NCI-H1417 treated with DMSO at 0.1 percent for 48 hours (cell line): ENCODE measurements at places on chromosomes 12 and 14.

- DNase-seq, result no peak
Measured at GRCh38 chr14:20684662-20685456, 499 bp downstream of the RNASE4 start.

DNA sequence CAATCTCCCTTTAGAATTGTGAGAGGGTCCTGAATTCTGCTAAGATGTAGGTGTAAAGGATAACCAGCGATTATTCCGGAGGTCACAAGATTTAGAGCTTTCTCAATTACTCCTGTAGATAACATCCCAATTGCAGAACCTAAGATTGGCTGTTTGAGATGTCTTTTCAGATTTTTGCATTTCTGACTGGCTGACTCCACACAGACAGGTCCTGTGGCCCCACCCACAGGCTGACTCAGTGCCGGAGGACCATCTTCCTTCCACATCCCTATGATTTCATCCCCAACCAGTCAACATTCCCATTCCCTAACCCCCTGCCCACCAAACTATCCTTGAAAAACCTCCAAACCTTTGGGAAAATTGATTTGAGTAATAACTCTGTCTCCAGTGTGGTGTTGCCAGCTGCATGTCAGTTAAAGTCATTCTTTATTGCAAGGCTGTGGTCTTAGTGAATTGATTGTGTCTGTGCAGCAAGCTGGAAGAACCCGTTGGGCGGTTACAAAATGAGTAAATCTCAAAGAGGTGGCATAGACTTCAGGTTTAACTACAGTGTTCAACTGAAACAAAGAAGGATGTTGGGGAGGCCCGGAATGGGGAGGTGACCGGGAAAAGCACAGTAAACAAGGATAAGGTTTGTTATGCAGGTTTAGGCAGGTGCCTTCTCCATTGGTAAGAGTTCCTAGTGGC, 10.6 kb downstream of the FNTB start:
- no peak for DNase-seq

- DNase-seq, result no peak
Measured at GRCh38 chr12:120674097-120674636, 12.8 kb upstream of the MLEC start.

DNA sequence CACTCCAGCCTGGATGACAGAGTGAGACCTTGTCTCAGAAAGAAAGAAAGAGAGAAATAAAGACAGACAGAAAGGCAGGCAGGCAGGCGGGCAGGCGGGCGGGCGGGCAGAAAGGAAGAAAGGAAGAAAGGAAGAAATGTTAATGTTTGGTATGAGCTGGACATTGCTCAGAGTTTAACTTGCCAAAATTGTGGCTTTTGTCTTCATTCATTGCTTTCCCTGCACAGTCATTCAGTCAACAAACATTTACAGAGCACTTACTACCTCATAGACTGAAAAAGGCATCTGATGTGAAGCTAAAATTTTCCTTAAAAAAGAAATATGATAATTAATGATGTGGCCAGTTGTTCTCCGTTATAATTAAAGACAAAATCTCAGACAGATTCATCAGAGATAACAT, 247.1 kb downstream of the SPTSSA start:
- no peak for DNase-seq

DNA sequence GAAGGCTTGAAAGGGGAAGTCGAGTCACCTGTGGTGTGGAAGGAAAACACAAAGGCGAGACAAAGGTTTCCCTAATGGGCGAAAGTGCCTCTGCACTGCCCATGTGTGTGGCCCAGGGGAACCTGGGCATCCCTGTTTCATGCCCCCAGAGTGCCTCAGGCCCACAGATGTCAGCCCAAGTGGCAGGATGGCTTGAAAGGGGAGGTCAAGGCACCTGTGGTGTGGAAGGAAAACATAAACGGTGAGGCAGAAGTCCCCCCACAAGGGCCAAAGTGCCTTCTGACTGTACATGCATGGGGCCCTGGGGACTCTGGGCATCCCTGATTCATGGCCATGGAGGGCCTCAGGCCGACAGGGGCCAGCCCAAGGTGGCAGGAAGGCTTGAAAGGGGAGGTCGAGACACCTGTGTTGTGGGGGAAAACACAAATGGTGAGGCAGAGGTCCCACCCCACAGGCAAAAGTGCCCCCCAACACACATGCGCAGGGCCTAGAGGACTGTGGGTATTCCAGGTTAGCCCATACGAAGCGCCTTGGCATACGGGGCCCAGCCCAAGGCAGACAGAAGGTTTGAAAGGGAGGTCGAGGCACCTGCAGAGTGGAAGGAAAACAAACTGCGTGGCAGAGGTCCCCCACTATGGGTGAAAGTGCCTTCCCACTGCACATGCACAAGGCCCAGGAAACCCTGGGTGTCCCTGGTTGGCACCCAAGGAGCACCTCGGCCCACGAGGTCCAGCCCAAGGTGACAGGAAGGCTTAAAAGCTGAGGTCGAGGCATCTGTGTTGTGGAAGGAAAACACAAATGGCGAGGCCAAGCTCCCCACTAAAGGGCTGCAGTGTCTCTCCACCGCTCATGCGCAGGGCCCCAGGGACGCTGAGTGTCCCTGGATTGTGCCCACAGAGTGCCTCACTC, 382.3 kb downstream of the ALG10 start:
- DNase-seq, result no peak

- no peak for DNase-seq
Measured at GRCh38 chr12:48414021-48414420, 58.3 kb upstream of the ANP32D start.

DNA sequence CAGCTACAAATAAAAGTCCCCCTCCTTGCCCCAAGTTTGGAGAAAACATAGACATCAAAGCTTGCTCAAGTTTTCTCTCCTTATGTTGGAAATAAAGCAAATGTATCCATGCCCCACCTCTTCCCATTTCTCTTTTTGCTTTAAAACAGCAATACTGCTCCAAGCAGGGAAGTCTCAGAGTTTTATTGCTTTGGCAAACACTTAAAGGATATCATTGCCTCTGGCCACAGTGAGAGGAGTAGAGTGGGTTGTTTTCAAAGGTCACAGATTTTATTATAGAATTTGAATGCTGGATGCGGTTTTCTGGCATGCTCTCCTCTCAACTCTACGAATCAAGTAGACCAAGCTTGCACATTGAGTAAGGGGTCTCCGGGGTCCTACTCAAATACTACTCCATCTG, 149.7 kb downstream of the TTC7B start:
- DNase-seq, result no peak

DNA sequence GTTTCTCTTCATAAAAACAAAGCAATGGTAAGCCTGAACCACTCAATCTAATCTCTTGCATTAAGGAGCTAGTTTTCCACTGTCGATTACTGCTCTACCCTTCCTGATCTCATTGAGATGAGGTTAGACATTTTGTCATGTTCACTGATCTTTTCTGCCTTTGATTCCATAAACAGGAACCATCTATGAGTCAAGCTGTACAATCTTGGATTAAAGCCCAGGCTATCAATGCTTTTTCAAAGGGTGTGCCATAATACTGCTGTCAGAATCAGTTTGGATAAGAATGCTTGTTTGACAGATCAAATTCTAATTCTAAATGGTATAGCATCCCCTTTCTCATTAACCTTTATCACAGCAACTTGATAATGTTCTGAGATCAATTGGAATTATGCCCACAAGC, 16.1 kb downstream of the GRIP1 start:
- DNase-seq, result no peak

DNA sequence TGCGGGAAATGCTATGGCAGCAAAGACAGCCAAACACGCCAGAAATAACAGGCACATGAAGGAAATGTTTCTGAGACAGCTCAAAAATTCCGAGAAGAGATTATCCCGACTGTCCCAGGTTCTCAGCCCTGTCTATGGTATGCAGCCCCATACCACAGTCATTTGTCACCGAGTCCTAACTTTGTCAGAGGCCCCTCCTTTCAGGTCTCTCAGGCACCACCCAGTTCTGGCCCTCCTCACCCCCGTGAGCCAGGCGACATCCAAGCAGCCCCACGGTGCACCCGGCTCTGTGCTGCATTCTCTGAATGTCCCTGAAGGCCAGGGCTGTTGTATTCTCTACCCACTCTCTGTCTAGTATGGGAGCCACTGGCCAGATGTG, 24.0 kb downstream of the SSH1 start:
- DNase-seq, result no peak

DNA sequence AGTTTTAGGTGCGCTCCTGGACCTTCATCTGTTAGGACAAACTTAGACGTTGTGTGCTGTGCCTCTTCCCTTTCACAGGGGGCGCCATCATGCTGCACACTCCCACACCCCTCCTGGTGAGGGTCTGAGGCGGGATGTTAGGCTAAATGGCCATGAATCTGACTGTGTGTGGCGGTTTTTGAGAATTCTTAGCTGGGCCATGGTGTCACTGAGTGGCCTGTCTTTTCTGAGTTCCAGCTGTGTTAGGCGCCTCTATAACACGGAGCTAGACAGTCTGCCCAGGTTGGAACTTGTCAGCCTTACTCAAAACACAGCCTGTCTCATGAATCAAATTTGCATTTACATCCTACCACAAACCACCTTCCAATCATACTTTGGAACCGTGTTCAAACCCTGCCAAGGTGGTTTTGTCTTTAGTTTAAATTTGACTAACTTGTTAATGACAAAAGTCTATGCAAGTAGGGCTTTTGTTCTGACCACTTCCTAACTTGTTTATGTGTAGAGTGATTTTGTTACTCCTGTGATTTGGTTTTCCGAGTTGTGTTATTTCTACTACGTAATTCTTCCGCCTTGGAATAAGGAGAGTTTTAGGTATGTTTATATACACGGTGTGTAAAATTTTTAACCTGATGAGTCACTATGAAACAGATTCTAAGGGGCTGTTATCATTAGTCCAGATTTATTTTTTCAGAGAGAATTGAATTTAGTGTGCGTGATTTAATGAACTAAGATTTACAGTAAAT, 19.6 kb downstream of the ACVR1B start:
- no peak for DNase-seq

- no peak for DNase-seq
Measured at GRCh38 chr12:93174048-93174447, 203.7 kb upstream of the NUDT4 start.

GRCh38 chr12:9971181-9971580, at the start of gene CLEC12A:
Gene CLEC12A, plus strand, starts transcription at chr12:9971409. Its CDS starts 188 bp downstream, at chr12:9971597.
- DNase-seq, result no peak

DNA sequence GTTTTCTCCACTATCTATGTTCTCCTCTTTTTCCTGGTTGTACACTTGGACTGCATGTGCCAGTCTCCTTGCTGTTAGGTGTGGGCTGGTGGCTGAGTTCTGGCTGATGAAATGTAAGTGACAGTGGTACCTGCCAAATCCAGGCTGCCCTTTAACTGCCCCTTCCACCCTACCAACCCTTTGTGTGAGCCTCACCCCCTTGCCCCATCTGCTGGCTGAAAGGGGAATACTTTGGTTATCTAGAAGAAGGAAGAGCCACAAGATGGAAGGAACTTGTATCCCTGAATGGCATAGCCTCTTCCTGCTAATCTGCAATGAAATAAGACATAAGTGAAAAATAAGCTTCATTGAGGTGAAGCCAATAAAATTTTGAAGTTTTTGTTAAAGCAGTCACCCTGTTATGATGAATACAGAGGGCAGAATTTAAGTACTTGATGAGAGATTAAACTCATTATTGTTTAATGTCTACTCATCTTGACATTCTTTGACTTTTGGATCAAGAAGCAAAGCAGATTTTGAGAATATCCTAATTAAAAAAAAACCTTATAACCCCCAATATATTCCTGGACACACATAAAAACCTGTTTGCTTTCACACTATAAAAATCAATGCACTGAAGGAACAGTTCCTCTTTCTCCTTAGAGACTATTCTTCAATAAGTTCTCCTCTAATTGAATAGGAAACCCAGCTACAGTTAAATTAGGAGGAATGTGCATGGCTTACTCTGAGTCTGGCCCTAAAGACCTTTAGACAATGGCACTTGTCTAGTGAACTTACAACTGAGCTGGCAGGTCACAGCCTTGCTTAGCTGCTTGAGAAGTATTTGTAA, 262.6 kb upstream of the BTG1 start:
- DNase-seq, result no peak

DNA sequence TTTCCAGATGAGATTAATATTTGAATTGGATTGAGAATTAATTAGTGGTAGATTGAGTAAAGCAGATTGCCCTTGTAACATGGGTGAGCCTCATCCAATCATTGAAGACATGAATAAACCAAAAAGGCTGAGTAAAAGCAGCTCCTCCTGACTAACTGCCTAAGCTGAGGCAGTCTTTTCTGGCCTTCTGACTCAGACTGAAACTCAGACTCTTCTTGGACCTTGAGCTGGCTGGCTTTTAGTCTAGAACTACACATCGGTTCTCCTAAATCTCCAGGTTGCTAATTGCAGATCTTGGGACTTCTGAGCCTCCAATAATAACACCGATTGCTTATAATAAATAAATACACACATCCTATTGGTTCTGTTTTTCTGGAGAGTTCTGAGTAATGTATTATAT, 24.0 kb downstream of the FKBP11 start:
- no peak for DNase-seq

DNA sequence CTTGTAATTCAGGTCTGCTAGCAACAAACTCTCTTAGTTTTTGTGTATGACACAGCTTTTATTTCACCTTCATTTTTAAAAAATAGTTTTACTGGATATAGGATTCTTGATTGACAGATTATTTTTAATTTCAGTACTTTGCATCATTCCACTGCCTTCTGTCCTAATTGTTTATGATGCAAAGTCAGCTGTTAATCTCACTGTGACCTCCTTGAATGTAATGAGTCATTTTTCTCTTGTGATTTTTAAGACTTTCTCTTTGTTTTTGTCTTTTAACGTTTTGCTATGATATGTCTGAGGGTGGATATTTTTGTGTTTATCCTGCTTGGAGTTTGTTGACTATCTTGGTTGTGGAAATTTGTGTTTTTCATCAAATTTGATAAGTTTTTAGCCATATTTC, 126.3 kb upstream of the FBXO33 start:
- DNase-seq, result no peak

DNA sequence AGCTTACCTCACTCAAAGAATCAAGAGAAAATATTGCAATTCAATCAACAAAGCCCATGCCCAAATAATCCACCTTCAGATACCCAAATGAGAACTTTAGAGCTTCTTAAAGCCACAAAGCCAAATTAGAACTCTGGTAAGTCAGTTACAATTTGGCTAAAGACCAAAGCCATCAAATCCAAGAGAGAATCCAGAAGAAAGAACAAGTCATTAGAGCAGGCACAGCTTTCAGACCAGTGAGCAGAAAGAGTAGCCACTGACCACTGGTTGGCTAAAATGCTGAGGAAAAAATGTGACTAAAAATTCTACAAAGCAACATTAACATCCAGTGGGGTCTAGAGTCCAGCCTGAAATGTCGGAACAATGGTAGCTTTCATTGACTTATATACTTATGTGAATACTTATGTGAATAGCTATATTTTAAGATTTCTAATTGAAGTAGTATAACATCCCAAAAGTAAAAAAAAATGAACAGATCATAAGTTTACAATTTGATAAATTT, 735.2 kb upstream of the TBX3 start:
- DNase-seq, result no peak
